NCI-H526 (cell line): ENCODE measurements at places on chromosomes 2 and 18.
A peak's percentile ranks its signal among the peaks of the same experiment; 100 is the strongest.

DNA sequence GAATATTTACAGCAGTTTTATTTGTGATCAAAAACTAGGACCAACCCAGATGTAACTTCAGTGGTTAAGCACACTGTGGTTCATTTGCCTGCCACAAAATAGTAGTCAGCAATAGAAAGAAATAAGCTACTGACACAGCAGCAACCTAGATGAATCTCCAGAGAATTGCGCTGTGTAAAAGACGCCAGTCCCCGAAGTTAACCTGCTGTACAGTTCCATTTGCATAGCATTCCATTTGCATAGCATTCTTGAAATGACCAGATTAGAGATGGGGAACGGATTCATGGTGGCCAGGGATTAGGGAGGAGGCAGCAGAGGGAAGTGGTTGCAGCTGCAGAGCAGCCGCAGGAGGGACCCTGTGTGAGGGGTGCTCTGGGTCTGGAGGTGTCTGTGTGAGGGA lies 39.3 kb upstream of the NFATC1 start:
- peak; percentile 74 for DNase-seq

DNA sequence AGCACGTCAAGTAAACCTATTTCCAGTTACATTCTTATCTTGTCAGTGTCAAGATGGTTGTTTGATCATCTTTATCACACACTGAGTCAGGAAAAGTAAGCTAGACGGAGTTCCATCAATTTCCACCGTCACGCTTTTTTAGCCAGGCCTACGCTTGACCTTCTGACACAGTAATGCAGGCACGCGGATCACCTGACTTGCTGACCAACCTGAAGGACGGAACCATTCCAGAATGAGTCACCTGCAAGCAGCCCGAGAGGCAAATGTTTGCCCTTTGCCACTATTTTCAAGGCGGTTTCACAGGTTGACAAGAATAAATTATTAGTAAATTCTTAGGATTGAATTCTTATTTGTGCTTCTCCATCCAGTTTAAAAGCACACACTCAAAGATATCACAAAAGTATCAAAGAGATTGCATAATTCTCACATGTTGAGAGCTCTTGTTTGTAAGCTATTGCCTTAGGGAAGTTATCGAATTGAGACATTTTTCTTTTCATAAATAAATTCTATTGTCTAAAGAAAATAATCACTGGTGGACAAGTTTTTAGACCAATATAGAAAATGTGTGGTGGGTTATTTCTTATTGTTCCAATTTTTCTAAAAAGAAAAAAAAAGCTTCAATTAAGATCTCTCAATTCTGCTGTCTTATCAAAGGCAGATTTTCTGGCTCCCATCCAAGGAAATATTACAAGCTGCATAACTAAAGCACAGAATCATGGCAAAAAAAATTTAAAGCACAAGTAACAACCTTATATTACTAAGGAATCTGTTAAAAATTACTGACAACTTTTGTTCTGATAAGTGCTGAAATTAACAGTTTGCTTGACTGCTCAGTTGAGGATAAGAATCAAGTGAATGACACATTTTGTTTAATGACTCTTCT lies 31.9 kb downstream of the UXS1 start:
- DNase-seq = no peak

DNA sequence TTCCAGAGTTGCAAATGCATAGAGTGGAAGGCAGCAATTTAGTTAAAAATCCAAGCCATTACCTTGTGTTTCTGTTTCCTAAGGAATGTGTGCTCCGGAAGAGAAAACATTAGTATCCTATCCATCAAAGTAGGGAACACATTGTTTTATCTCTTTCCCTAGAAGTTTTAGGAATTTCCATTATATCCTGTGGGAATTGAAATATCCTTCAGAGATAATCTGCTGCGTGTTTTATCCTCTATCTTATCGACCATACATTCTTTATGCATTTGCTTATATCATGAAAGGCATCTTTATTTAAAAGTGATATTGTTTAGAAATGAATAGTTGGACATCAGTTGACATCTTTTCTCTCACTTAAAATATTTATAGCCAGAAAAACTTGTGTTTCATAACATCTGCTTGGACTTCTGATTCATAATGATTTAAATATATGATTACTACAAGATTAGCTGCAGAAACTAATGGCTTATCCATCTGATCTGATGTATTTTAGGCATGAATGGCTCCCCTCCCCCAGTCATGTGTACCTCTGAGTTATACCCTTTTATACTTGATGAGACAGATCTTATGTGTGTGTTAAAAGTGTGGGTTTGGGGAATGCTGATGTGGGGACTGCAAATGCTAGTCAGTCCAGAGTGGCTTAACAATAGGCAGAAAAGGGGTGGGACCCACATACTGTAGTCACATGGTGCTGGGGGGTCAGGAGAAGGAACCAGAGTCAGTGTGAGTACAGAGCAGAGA lies 136.2 kb upstream of the ARHGAP28 start:
- no peak for DNase-seq

DNA sequence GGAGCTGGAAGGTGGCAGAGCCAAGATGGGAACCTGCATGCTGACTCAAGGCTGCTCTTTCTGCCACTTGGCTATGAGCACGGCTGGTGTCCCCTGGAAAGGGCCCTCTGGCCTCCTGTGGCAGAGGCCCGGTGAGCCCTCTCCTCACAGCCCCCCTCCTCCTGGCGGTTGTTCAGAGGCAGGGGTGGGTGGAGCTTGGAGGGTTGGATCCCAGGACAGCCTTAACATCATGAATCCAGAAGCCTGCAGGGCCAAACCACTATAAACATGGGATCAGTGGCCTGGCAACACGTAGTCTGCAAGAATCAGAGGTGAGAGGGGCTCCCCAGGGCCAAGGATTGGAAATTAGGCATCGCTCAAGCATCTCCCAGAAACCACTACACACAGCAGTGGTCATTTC lies 48.5 kb upstream of the LOXHD1 start:
- no peak for DNase-seq

DNA sequence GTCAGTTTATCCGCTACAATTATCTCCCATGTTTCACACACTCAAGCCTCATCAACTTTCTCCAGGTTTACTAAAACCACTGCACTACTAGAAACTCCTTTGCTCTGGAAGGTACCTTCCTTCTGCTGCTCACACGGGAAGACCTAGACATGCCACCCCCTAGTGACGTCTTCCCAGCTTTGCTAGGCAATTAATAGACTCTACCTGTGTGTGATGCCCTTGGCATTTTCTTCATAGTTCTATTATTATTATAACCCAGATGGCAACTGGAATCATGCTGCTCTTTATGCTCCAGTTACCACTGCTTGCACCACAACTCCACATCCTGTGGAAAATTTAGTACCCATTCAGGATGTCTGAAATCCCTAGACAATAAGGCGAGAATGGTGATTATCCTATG lies 42.4 kb downstream of the CACNB4 start:
- no peak for DNase-seq

DNA sequence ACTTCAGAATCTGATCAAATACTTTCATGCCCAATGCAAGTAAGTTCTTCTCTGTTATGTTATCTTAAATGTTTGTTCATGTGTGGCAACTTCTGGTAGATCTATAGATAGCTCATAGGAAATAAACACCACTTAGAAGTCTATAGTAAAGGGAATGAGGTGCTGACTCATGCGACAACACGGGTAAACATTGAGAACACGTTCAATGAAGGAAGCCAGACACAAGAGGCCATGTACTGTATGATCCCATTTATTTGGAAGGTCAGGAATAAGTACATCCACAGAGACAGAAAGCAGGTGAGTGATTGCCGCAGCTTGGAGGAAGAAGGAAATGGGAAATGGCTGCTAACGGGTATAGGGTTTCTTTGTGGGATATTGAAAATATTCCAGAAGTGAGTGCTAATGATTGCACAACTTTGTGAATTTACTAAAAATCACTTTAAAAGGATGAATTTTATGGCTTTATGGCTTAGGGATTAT lies 95.4 kb downstream of the ITGB1BP1 start:
- DNase-seq = no peak

GRCh38 chr2:178796079-178796677 lies 11.0 kb downstream of the TTN start:
- peak; percentile 54 for DNase-seq

DNA sequence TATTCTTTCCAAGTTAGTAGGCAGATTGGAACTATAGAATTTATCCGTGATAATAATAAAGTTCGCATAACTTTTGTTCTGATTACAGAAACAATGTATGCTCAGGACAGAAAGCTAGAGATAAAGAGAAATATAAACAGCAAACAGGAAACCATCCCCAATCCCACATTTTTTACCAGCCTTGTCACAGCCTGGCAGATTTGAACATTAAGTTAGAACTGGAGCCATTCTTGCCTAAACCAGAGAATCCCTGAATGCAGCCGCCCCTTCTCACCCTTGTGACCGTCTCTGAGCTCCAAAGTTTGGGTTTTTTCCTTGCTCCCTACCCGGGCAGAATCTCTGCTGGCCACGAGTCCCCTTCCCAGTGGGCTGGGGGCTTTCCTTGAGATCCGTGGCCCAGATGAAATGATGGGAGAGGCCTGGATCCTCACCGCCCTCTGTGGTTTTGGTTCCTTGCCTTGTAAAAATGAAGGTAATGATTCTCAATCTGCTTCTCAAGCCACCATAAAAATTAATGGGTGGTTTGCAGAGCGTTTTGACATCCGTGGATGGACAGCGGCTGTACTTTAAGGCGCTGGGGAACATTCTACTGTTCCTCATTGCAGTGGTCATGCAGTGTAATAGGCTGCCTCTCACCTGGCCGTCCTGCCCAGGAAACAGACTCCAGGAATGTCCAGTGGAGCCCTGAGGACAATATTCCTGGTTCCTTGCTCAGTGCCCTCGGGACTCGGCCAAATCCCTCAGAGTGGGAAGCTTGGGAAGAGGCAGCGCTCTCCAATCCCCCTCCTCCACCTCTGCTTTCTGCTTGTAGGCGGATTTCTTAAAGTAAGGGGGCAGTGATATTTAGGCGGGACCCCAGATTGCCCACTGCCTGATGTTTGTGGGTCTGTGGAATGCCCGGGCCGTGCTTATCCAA lies 1.6 kb downstream of the SH3BP4 start:
- DNase-seq = no peak

- DNase-seq = no peak
Observed at GRCh38 chr18:8741117-8741516, 35.8 kb downstream of the MTCL1 start.

DNA sequence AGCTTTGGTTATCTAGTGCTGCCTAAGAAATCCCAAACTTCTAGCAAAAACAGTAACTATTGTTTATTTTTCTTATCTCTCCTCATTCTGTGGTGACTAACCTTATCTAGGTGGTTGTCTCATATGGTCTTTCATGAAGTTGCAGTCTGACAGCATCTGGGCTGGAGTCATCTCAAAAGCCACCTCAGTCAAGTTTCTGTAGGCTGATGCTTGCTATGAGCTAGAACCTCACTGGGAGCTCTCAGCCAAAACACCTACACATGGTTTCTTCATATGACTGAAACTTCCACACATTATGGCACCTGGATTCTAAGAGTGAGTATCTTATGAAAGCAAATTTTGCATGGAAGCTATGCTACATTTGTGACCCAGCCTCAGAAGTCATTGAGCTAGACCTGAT lies 596.4 kb upstream of the VRK2 start:
- no peak for DNase-seq
